ENCODE measurements at places on chromosomes 5 and 9.

DNA sequence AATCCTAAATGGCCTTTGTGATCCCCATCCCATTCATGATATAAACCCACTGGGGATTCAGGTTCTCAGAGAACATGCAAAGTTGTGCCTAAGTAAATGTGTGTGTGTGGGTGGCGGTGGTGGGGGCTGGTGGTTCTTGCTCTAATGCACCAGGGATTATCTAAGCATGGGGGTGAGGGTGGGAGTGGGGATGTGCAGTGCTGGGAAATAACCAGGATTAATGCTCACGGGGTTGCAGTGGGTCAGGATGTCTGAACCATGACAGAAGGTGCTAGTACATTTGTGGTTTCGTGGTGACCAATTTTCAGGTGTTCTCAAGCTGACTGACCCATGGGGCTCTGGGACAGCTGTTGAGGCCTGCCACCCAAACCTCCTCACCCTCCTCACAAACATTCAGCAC lies 101.0 kb downstream of the ZNF608 start:
- no peak for DNase-seq

DNA sequence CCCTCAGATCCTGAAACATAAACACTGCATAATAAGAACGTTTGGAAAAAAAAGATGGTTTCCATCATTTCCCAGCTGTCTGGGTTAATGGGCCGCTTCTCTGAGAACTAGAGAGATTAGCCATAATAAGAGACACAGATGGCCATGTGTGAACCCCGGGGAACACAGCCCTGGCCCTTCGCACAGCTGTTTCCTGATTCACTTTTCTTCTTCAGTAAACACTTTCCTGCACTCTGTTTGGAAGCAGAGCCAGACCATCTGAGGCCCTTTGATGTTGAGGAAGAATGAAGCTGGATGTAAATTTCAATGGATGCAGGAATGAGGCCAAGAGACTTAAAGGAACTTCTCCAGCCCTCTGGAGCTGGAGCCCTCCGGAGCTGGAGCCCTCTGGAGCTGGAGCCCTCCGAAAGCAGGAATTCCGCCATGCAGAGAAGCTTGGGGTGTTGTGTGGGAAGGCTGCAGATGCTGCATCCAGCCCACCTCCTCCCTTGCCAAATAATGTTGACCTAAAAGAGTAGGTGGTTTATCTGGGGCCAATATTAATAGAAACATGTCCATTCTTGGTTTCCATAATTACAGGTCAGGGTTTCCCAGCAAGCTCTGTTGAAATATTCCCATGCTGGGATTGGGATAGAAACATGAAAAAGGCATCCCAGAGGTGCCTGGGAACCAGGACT lies 218.9 kb downstream of the NXNL2 start:
- no peak for DNase-seq

DNA sequence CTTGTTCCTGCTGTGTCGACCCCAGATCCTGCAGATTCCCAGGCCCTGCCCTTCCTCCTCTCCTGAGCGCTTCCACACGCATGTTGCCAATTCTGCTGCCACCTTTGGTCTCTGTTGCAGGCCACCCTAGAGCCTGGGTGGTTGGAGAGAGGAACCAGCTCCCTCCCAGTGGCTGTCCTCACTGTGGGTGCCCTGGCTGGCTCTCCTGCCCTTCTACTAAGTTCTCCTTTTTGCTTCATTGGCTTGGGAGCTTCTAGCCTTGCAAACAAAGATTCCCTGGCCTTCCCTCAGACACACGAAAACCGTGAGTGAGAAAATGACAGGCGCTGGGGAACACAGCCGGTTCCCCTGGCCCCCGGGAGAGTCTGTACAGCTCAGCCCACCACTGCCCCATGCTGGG lies 14.2 kb upstream of the NCS1 start:
- DNase-seq: no peak

DNA sequence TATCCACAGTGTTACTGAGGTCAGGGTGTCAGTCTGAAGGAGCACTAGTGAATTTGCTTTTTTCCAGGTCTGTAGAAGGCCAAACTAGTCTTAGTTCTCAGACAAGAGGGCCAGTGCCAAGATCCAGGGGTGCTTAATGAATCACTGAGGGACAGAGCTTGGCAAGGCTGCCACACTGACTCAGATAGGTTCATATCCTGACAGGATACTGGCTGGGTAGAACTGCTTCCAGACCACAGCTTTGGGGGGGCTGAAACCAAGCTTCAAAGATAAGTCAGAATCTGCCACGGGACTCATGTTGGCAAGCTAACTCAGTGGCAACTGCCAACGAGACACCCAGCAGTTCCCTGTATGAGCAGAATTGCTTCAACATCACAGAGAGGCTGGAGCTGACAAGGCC lies 1125.4 kb downstream of the EFNA5 start:
- DNase-seq: no peak

DNA sequence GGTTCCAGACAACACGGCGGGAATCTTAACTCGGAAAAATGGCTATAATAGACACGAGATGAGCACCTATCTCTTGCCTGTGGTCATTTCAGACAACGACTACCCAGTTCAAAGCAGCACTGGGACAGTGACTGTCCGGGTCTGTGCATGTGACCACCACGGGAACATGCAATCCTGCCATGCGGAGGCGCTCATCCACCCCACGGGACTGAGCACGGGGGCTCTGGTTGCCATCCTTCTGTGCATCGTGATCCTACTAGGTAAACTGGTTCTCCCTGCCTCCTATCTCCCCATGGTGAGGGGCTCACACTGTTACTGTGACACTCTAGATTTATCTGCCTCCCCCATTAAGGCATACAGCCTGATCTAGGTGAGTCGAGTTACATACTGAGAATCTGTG lies 124.2 kb downstream of the CDH6 start:
- no peak for DNase-seq

DNA sequence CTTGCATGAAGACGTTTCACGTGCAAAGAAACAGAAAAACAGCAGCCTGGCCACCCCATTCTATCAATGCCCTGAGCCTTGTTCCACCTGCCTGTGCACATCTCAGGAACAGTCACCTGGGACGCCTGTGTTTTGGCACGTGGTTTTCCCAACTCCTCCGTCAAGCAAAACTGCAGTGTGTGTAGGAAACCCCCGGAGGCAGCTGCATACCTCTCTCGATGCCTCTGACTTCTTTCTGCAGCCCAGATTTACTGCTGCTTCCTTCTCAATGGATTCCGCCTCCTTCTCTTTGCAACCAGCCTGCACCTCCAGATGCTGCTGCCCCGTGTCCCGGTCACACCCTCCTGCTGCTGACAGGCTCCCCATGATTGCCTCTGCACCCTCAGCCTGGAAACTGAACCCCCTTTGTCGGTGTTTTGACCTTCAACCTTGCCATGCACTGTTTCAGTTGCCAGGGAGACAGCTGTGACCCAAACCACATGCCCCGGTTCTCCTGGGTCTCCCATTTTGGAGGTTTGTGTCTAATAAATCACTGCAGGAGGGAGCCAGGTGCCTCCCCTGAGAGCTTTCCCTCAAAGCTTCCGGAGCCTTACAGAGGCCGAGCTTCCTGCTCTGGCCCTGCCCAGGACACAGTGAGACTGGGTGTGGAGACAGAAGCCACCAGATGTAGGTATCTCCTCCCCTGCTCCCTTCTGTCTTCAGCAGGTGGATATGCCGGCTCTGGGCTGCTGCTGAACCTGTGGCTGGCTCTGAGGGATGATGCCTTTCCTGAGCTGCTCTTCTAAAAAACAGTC lies 395.5 kb upstream of the IRX1 start:
- no peak for DNase-seq

GRCh38 chr5:31581498-31582099 lies 49.5 kb downstream of the C5orf22 start:
- peak; percentile 38 for DNase-seq

DNA sequence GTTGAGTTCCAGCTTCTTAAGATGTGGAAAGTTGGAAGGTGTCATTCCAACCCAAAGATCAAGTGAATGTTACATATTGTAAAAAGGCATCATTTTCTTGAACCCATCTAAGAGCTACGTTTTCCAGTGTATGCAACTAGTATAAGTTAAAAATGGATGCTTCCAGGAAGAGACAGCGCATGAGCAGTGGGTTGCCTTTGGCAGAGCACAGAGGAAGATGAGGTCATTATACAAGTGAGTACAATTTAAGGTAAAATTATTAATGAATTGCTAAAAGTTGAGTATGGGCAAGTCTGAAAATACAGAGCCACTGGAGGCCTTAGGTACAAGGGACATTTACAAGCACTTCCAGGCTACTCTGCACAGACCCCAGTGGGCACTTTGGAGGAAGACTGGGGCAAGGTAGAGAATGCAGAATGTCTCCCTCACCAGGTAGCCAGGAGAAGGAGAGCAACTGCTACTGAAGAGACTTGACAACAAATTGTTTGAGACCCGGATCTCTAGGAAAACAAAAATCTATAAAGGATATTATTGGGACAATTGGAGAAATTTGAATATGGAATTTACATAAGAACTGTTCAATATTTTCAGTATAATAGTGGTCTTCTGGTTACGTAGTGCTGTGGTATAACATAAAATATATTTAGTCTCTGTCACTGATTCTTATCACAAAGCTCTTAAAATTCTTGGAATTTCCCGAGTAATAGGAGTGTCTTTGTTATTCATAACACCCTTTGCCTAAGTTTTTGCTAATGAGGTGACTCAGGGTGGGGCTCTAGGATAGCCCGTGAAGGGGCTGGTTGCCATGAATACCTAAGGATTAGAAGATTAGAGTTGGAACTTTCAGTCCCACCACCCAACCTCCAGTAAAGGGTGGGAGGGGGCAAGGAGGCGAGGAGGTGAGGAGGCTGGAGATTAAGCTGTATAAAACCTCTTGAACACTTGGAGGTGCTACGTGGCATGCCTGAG lies 129.9 kb upstream of the FER start:
- DNase-seq: no peak

DNA sequence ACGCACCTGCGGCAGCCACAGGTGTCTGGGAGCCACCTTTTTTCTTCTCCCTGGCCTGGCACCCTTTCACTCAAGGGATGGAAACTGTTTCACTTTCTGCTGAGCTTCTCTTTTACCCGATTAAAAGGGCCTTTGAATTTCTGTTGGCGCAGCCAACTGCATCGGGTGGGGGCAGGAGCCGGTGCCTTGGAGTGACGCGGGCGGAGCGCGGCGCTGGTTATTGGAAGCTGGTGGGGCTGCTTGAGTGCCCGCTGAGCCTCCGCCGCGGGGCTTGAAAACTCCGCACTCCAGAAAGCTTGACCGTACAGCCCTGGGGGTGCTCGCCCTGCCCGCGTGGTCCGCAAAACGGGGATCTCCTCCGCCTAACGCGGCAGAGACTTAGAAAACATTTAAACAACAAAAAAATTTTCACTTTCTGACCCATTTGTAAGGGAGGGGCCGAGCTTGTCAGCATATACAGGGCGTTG lies 52.0 kb upstream of the TJP2 start:
- DNase-seq: peak; percentile 30

DNA sequence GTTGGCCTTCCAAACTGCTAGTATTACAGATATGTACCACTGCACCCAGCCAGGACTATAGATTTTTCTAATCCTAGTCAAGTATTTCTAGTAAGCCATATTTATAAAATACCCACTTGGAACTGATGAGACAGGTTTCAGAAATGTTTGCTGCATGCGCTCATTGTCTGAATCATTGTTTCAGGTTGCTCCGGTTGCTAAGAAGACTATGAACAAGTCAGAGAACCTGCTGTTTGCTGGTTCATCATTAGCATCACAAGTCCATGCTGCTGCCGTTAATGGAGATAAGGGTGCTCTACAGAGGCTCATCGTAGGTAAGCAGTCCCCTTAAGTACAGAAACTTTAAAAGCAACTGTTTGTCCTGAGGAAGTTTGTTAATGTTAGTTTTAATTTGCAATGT lies 5.3 kb downstream of the INVS start:
- DNase-seq: no peak

- no peak for DNase-seq
These were observed 223.0 kb upstream of the NUDT12 start for GRCh38 chr5:103785569-103785968.

- DNase-seq: no peak
These were observed 17.6 kb upstream of the UNC5A start for GRCh38 chr5:176792655-176793342.

DNA sequence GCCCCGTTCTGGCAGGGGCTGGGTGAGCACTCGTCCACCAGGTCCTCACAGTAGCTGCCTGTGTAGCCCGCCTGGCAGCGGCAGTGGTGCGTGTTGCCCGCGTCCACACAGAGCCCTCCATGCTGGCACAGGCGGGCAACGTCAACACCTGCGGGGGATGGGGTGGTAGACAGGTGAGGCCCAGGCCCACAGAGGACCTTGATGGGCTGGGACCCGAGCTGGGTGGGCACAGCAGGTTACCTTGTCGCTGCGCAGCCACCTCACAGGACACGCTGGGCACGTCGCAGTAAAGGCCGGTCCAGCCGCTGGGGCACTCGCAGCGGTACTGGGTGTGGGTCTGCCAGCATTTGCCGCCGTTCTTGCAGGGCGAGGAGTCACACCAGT lies 25.1 kb upstream of the SEC16A start:
- DNase-seq: no peak

- DNase-seq: peak; percentile 51
These were observed 1.6 kb upstream of the GADD45G start for GRCh38 chr9:89602978-89603766.

GRCh38 chr9:93304574-93305496 lies 120.9 kb downstream of the WNK2 start:
- peak; percentile 30 for DNase-seq

DNA sequence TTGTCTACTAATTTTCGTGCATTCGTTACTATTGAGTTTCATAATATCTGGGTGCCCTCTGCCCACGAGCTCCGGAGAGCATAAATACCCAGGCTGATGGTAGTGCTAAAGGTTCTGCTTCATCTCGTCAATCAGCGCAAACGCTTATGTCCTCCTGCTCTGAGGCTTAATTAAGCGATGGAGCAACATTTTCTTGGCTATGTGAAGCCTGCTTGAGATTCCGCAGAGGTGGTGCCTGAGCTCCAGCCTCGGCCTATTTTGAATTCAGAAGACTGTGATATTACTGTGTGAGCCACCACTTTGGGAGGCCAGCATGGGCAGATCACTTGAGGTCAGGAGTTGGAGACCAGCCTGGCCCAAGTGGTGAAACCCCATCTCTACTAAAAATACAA lies 44.8 kb downstream of the ANXA2R start:
- DNase-seq: no peak

DNA sequence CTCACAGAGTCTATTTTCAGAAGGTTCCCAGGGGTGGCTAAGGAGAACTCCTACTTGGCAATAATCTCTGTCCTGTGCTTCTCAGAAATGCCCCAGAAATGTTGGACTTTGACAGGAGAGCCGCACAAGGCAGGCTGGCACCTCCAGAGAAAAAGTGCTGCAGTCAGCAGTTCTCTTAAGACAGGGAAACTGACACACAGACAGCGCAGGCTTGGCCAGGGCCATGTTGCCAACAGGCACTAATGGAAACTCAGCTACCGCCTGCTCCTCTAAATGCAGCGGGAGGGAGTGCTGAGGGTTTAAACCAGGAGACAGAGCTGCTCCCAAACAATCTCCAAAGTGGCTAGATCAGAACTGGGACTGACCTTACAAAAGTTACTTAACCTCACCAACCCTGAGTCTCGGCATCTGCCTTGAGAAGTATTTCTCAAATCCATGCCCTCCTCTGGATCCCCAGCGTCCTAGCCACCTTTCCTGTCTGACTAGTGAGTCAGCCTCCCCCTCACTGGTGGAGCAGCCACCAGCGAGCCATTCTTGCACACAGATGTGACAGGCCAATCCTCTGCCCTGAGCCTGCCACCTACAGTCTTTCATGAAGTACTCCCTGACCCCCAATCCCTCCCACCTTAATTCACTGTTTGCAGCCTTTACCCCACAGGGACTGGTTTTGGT lies 186.4 kb downstream of the CDK5RAP2 start:
- DNase-seq: no peak

GRCh38 chr9:135083241-135083810 lies 4.1 kb upstream of the OLFM1 start:
- no peak for DNase-seq

- DNase-seq: peak; percentile 9
These were observed 20.7 kb upstream of the ZNF782 start for GRCh38 chr9:96874947-96875460.

GRCh38 chr9:2132484-2133082 lies 117.4 kb downstream of the SMARCA2 start:
- DNase-seq: peak; percentile 41
